ENCODE measurements at places on chromosomes 6 and 20.
A peak's percentile ranks its signal among the peaks of the same experiment; 100 is the strongest.

- ATAC-seq: no peak
Observed at GRCh38 chr6:96522465-96523009, 931 bp downstream of the UFL1 start.

DNA sequence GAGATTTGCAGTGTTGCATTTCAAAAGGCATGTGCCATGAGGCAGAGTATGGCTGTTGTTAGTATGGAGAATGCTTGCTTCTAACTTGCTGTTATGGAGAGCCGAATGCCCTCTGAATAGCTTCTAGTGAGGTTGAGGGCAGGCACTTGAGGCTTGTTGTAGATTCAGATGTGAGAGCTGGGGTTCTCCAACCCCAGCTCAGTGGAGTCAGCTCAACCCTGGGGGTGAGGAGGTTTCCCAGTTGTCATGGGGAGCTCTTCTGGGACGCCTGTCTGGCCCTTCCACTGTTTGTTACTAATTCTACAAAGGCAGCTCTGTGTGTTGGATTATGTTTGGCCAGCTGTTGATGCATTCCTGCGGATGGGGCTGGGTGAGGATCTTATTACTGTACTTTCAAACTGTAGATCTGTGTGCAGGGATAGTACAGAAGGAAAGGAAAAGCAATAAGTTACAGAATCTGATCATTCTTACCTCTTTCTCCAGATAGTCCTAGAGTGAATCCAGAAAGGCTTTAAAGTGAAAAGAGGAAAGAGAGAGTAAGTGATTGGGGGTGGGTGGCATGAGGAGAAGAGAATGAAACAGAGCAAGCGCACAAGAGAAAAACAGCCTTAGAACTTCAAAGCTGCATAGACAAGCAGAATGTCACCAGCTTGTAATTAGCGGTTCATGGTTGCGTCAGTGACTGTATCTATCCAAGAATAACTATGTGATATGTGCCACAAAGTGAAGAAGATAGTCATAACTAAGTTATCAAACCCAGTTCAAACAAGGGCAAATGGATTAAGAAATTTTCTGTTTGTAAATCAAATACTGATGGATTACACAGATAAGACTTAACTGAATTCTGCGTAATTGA, 148.7 kb downstream of the PRL start:
- ATAC-seq: no peak

GRCh38 chr20:10551732-10552724, 116.9 kb downstream of the SLX4IP start:
- peak; percentile 88 for ATAC-seq

- no peak for ATAC-seq
Observed at GRCh38 chr20:54140067-54140466, 33.7 kb downstream of the CYP24A1 start.

- no peak for ATAC-seq
Observed at GRCh38 chr20:56974499-56975250, 291.8 kb downstream of the BMP7 start.

DNA sequence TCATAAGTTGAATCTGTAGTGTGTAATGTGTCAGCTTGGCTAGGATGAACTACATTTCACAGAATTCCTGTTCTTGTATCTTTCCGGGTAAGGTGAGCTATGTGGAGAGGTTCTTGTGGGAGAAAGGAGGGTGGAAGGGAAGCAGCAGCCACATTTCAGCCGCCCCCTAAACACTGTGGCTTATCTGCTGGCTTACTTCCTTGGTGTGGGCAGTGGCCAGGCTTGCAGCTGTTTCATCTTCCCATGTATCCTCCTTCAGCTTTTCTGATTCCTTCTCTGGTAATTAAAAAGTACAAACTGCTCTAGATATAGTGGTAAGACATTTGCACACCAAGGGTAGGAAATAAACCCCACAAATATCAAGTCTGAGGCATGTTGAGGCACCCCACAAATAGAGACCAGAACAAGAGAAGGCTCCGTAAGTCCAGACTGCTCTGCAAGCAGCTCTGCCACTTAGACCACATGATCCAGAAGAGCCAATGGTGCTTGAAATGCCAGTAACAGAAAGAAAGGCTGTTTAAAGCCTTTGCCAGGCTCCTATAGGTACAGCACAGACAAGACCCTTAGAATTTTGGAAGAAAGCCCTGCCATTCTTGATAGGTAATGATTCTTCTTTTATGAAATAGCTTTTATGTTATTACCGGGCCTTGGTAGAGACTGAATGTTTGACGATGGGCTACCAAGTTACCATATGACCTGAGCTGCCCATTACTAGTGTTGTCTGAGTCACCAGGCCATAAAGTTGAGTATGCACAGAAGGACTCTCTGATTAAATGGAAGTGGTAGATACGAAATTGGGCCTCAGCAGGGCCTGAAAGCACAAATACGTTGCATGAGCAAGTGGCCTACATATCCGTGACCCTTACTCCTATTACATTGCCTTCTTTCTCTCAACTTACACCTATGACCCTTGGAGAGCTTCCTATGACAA, 215.0 kb upstream of the SGK1 start:
- no peak for ATAC-seq

DNA sequence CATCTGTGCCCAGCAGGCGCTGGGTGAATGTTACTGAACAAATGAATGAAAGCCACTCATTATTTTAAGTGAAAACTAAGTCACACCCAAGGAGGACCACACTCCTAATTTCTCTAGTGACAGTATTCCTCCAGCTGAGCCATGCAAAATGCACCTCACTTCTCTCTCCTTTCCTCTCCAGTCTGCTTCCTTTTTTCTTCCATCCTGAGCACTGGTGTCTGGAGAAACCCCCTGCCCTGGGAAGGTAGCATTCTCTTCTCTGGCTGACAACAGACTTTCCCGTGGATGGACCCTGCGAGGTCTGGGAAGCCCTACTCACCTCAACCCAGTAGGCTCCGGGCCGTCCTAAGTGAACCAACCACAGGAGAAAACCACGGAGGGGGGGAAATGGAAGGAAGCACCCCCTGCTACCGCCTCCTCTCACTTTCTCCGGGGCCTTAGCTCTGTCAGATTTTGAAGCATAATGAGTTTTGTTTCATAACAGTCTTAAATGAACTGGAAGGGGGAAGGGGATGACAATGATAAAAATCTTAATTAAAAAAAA, 22.6 kb downstream of the TRERF1 start:
- ATAC-seq: no peak

DNA sequence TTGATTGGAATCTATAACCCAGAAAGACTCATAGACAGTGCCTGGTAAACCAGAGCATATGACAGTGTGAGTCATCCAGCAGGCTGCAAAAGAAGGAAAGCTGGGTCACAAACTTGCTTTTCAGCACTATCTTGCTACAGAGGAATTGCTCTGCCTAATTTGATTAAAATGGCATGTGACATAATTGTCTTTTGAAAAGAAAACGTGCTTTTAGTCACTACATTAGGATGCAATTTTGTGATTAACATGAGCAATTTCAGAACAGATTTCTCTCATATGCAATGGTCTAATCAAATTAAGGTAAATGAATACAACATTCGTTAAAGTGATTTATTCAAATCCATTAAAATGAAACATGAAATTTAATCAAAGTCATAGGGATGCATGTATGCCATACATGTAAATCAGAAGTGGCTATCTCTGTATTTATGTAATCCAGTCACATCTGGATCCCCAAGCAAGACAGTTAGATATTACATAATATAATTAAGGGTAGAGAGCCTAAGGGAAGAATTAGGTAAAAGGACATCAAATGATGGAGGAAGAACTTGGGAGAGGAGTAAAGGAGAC, 400.0 kb upstream of the HTR1E start:
- ATAC-seq: no peak

DNA sequence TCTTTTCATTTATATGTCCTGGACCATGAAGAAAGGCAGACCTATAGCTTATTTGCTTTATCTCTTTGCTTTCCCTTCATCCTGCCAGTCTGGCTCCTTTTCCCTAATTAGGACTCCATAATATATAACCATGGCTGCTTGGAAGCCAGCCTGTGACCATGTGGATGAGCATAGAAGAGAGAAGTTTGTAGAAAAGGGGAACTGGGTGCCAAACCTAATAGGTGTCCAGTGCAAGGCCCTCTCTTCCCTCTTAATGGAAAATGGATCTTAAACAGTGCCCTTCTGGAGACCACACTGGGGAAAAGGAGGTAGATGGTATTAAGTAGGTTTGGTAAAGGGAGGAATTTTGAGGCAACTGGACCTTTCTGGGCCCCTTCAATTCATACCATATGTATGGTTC, 16.7 kb upstream of the OSTM1 start:
- ATAC-seq: no peak

DNA sequence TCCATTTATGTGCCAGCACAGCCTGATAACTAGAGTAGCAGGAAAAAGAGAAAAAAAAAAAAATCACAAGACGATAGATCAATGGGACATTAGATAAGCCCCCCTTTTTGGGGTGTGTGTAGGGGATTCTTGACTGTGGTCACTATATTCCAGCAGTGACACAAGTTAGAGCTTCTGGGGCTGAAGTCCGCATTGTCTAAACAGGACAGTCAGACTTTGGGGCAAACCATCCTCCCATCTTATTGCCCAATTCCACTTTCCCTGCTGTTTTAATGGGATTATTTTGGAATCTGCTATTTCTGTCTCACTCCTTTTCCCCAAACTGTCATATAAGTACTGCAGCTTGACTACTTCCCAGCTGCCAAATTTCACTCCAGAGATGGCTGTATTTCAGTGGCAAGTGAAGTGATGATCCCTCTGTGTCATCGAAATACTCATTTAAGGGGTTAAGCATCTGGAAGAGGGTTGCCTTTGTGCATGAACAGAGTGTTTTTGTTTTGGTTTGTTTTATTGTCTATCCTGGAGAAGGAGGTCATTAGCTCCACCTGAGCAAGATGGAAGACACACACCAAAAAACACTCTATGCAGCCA, 182.5 kb downstream of the ATXN1 start:
- ATAC-seq: no peak

GRCh38 chr6:13194852-13195251, 133.5 kb downstream of the TBC1D7 start:
- peak; percentile 62 for ATAC-seq

DNA sequence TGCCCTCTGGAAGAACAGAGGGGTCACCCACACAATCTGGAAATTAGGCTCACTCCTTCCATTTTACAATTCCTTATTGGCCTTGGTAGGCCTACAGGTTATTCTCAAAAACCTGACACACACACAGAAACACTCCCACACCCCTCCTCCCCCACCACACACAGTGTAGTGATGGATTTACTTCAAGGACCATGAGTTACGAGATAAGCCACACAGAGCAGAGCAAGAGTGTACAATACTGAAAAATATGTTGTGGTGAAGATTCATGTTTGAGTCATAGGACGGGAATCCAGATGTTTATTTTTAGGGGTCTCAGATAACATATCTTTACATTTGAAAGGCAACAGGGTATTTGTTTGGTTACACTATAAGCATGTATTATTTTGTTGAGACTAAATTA, 291.9 kb downstream of the PLCB1 start:
- ATAC-seq: no peak

GRCh38 chr6:156004796-156005195, 549.2 kb upstream of the NOX3 start:
- ATAC-seq: no peak

DNA sequence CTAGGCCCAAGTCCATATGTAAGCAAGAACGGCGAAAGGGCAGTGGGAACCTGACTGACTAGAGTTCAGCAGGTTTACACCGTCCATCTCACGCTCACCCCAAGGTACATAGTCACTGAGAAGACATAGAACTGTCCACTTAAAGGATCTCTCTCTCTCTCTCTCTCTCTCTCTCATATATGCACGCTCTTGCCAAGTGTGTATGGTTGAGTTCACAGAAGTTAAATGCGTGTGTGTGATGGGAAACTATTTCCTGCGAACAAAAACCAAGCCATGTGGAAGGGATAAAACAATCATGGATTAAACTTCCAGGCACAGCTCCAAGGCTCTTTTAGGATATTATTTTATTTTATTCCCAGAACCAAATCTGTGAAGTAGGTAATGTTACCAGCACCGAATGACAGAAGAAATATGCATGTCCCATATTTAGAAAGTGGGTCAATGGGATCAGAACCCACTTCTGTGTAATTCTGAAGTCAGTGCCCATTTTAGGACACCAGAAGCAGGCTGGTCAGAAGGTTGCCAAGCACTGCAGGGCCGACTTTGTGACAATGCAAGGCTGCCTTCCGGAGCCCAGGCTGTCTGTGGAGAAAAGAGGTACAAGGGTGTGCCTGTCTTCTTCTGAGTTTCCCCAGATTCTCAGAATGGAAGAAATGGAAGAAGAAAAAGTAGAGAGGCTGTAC, 49.2 kb upstream of the MAP7 start:
- no peak for ATAC-seq

DNA sequence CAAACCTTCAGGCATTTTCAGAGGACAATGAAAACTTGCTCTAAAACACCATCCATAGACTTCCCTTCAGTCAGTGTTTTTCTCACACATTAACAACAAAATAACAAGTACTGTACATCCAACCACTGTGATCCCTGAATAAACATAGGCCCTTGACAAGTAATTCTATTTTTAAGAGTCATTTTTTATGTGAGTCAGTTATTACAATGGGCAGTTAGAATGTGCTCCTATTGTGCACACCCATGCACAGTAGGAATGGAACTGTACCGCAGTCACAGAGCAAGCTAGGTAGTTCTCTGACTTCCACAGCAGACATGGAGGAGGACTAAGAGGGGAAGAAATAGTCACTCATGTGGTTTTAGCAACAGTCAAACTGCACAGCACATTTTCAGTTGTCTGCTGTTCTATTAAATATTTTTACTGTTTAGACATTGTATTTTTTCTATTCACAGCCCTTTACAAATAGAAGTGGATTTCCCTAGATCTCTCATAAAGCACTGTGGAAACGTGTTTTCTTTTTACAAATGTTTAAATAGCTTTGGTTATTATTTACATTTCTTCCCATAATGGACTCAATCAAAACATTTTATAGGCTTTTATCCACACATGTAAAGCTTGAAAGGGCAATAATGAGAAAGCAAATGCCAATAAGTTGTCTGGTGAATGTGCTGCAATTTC, 100.4 kb downstream of the JAG1 start:
- ATAC-seq: no peak

- ATAC-seq: no peak
Observed at GRCh38 chr6:133004304-133004884, 190.0 kb downstream of the RPS12 start.

DNA sequence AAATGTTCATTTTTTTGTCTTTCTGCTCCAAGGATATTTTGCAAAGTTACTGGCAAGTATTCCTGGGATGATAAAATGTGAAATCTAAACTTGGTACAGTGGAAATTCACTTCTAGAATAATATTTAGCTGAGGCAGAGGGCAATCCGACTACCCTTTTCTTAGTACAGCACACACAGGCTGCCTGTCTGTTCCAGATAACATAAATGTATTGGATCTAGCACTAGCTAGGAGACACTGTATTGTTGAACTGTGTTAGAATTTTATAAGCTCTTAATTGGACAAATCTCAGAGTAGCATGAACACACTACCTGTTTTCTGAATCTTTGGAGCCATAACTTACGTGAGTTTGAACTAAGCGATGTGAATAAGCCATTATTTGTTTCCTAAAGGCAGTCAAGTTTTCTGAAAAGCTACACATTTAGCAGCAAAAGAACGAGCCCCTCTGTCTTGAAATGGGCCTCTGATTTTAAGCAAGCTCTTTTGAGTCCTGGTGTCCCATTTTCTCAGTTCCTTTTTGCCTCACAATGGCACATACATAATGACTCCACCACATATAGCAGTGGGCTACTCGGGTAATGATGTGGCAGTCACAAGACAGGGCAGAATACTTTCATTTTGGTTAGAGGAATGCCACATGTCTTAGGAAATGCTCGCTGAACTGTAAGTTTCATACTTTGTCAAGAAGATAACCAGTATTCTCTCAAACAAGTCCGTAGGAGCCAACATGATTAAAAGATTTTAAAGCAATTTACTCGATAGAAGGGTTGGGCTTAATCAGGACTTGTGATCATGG, 116.5 kb upstream of the ESR1 start:
- peak; percentile 96 for ATAC-seq
